ENCODE measurements at places on chromosomes 1 and 21.
A peak's percentile ranks its signal among the peaks of the same experiment; 100 is the strongest.

- no peak for DNase-seq
Observed at GRCh38 chr1:215321802-215322201, 239.3 kb downstream of the KCNK2 start.

DNA sequence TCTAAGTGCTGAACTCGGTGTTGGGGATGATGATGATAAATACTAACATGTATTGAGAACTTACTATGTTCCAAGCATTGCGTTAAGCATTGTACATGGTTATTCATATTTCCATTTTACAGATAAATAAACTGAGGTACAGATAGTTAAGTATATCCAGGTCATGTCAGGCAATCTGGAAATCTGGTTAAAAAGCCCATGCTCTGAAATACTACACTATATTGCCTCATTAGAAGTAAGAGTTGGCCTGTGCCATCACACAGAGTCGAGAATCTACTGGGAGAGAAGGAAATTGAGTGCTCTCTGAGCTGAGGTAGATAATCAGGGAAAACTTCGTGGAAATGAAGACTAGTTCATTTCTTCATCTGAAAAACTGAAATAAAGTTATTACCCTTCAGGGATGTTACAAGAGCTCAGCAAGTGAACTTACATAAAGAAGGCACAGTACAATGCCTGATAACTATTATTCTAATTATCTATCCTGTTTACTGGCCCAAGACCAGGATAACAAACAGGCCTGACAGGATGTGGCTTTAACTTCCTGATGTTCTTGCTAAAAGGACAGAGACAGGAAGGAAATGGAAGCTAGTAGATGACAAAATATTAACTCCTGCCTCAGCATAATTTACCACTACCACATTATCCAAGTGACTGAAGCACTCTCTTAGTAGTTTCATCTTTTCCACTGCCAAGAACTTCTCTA lies 85.6 kb downstream of the EPS15 start:
- no peak for DNase-seq

DNA sequence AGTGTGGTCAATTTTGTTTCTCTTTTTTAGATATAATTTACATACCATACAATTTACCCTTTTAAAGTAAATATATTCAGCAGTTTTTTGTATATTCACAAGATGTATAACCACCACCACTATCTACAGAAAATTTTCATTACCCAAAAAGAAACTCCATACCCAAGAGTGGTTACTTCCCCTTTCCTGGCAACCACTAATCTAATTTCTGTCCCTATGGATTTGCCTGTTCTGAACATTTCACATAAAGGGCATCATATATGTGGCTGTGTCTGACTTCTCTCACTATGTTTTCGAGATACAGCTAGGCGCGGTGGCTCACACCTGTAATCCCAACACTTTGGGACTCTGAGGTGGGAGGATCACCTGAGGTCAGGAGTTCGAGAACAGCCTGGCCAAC lies 13.6 kb downstream of the PACC1 start:
- no peak for DNase-seq

DNA sequence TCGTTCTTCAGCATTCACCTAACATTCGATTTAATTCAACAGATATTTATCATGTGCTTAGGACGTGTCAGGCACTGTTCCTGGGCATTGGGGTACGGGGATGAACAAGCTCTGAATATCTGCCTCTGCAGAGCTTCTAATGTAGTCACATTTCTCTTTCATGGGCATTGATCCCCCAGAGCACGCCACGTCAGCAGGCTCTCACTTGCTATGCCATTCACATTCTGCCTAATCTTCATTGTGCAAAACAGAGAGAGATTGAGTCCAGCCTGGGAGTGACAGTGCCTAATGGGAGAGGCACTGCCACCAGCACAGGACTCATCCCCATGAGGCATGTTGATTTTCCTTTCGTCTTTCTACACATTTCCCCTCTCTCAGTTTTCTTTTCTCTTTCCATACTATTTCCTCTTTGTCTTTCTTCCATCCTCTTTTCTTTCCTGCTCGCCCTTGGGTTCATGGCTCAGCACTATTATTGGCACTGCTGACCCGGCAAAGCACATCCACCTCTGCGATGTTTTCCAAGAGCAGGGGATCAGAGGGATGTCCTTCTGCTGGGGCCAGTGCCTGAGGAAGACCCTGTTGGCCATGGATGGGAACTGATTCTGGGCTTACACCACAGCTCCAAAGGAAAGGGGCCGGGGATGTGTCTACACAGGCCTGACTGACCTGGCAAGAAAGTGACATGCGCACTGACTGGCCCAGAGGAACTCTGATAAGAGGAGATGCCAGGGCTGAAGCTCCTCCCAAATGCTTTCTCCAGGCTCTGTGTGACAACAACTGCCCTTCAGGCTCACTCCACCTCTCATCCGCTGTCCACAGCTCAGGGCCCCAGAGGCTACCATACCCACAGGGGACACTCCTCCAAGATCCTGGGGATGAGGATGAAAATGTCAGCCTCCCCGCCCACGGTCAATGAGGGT lies 195.9 kb downstream of the TOMM20 start:
- no peak for DNase-seq

GRCh38 chr1:77370583-77371306 lies 88.9 kb downstream of the AK5 start:
- no peak for DNase-seq

DNA sequence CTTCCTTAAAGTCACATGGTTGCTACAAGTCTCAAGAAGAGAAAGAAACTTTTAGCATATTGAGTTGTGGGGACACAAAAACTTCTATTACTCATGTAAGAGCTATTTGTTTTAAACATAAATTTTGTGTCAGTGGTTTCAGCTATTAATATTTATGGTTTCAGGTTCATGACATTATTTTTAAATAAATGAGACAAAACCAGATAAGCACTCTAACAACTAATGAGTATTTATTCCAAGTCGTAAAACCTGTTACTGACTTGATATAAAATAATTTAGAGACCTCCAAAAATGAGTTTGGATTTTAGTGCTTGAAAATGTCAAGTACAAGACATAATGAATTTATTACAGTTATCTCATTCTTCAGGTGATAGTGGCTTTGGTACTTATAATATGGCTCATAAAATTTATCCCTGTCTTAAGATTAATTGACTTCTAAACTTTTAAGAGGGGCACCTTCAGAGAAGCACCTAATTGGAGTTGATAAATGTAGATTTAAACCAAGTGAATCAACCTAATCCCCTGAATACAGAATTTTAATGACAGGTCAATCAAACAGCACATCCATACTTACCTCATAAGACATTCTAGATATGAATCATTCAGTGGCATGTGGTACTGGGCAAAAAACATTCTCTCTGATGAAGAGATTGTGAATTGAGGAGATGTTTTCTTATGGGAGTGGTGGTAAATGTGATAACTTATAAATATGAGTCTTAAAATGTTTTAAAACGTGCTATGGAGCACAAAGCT lies 167.7 kb upstream of the PTGFR start:
- DNase-seq: no peak

- DNase-seq: no peak
Observed at GRCh38 chr1:242468784-242469183, 55.7 kb downstream of the PLD5 start.

DNA sequence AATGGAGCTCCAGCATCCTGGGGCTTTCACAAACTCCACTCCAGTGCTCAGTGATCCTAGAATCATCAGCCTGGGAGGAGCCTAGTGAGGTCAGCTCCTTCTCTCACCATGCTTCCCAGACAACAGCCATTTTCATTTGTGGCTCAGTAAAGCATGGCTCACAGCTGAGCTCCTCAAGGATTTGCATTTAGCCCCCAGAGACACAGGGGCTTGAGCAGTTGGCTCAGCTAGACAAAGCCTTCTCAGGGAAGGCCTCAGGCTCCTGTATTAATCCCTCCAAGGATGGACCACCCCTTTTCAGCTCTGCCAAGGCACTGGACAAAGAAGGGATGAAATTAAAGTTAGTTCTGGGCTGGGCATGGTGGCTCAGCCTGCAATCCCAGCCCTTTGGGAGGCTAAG lies 39.5 kb downstream of the ERI3 start:
- DNase-seq: no peak

DNA sequence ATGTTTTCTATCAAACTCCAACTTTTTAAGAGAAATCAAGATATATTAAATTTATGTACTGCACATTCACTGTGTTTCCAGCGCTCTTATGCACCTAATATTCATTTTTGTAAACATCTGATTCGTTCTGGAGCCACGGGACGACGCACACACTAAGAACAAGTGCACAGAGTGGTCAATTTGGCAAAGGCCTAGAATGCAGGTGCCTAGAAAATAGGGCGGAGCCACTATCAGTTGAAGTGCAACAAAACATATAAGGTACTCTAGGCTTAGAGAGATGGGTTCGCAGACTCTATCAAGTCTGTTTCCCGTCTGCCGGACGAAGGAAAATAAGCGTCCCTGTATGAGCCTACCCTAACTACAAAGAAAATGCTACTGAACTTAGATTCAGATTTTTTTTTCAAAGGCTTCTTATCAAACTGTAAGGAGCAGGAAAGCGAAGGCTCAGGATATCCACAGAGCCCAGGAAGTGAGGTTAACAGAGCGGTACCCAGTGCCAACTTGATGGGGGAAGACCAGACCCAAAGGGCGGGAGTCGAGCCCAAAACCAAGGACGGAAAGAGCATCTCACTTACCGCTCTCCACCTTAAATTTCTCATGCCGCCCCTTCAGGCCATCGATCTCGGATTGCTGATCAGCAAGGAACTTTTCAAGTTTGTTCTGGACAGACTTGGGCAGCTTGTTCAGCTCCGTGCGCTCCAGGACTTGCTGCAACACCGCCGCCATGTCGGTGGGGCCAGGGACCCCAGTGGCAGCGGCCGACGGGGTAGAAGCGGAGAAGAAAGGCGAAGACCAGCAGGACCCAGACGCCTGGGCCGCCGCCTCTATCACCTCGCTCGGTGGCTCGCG lies 526 bp downstream of the TPR start:
- no peak for DNase-seq

DNA sequence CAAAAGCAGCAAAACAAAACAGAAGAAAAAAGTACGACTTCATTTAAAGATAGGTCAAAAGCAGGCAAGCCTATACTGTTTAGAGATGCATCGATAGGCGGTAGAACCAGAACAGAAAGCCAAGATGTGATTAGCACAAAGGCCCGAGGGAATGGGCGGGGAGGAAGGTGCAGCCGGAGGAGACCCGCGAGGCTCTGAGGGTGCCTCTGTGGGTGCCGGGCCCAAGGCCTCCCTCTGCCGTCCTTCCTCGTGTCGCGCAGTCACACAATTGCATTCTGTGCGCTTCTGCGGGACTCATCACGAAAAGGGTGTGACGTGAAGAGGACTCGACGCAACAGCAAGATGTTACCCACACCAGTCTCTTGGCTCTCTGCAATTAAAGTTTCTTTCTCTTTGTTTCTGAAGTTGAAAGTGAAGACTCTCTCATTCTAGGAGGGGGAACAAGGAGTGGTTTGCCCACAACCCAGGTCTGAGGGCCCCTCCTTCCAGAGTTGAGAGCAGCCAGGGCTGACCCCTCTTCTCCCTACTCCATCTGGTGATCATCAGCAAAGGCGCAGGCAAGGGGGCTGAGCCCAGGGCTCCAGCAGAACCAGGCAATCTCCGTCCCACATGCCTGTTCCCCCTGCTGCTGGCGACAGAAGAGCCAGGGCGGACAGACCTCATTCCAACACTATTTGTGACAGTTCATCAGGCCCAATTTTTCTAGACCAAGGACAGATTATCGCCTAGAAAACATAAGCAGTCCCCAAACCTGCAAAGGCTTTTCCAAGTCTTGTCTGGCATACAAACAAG lies 41.0 kb downstream of the NPHP4 start:
- DNase-seq: no peak

GRCh38 chr1:240612811-240613210 lies 856 bp upstream of the GREM2 start:
- no peak for DNase-seq

- DNase-seq: no peak
Observed at GRCh38 chr1:67468066-67468718, 38.0 kb upstream of the SERBP1 start.

DNA sequence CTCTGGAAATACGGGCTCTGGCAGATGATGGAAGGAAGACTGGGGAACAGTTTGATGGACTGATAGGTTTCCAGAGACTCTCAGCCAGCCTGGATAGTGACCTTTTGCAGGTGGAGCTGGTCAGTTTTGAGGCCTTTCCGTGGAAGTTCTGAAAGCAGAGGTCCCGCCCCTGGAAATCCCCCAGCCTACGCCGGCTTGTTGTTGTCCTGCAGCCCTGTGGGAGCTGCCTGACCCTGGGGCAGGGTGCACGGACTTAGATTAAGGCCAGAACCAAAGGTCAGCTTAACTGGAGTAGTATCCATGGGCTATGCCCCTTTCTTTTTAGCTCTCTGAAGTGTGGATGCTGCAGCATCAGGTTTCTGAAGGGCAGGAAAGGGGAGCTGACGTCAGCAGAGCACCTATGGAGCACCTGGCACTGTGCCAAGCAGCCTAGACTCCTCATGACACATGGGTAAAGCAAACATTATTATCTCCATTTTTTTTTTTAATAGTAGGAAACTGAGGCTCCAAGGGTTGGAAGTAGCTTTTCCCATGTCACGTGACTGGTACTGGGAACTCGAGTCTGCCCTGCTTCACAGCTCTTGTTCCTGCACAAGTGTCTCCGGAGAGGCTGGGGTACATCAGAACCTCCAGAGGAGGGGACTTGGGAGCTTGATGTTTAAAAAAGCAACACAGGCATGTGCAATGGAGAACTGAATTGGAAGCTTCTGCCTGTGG lies 38.5 kb downstream of the IER5 start:
- peak; percentile 42 for DNase-seq

- DNase-seq: no peak
Observed at GRCh38 chr1:65387821-65388220, 32.6 kb upstream of the LEPR start.
